ENCODE measurements at places on chromosomes 4 and X. TPM values are rescaled to one million over a fixed set of nuclear protein-coding genes. Genes with fewer than 3 reads are reported as not detected.

DCHS2 gene
- not detected for total RNA-seq

CFAP299 gene
- total RNA-seq, result not detected

STAP1 gene
- total RNA-seq, result not detected

CFAP99 gene
- total RNA-seq, result not detected

DRD5 gene
- total RNA-seq, result not detected

PRSS12 gene
- not detected for total RNA-seq

MAP3K15 gene
- 0.17 TPM for total RNA-seq

USP17L22 gene
- not detected for total RNA-seq

RHOXF2 gene
- total RNA-seq, result not detected

FAM47E gene
- 2.7 TPM for total RNA-seq

DNA sequence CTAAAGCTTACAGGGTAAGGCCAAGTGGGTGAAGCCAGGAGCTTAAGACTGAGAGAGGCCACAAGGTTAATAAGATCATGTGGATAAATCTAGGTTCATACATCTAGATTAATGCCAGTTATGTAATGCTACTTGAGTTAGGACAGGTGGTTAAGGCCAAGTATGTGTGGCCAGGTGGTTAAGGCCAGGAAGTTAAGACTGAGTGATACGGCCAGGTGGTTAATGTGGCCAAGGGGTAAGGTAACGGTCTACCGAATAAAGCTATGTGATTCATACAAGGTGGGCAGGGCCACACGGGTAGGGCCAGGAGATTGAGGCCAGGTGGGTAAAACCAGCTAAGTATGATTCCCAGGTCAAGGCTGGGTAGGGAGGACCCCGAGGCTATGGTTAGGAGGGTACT, 223.0 kb downstream of the TACR3 start:
- no peak for DNase-seq

DNA sequence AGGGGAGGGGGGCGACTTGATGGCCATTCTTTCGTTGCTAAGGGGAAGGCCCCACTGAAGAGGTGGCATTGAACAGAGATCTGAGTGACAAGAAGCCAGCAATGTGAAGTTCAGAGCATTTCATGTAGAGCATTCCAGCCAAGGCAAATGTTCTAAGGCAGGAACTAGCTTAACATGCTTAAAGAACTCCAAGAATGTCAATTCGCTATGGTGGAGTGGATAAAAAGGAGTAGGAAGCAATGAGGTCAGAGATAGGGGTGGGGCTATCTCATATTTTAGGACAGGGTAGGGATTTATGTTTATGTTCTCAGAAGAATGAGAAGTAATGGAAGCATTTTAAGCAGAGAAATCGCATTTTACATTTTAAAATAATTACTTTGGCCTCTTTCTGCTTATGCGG, 130.9 kb downstream of the TTC29 start:
- DNase-seq, result no peak

- DNase-seq, result no peak
Measured at GRCh38 chr4:56235725-56236124, 151.6 kb downstream of the AASDH start.

DNA sequence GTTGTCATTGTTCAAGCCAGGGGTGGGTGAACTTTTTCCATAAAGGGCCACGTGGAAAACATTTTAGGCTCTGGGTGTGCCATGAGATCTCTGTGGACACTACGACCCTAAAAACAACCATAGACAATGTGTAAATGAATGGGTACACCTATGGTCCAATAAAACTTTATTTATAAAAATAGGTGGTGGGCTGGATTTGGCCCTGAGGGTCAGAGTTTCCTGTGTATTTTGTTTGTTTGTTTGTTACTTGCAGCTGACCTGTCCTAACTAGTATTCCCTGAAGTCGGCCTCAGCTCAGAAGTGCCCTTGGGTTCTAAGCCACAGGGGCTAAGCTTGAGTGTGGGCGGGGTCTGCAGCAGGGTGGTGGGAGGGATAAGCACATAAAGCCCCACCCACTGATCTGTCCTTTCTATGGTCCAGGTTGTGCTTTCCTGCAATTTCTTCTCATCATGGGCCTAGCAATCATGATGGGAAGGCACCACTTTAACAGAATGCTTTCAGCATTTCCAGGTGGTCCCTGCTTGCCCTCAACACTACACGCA, 17.2 kb upstream of the DRD5 start:
- DNase-seq, result no peak

DNA sequence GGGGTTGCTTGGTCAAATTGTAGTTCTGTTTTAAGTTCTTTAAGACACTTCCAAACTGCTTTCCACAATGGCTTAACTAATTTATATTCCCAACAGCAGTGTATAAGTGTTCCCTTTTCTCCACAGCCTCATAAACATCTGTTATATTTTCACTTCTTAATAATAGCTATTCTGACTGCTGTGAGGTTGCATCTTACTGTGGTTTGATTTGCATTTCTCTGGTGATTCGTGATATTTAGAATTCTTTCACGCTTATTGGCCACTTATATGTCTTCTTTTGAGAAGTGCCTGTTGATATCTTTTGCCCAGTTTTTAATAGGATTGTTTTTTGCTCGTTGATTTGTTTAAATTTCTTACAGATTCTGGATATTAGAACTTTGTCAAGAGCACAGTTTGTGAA, 278.6 kb upstream of the ITM2A start:
- no peak for DNase-seq

- DNase-seq, result no peak
Measured at GRCh38 chr4:110737931-110738330, 115.1 kb upstream of the PITX2 start.

DNA sequence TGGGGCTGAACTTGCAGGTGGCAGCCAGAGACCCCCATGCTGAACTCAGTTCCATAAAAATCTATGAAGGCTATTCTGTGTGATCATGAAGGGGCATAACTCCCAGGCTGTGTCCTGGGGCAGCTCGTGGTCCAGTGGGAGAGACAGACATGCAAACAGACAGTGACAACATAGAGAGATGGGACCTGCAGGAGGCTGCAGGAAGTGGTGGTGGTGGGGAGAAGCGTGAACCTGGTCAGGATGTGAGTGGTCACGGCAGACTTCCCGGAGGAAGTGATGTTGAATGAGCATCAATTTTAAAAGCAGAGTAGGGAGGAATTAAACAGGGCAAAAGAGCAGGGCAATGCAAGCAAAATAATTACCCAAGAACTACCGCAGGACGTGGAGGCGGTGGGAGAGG, 23.2 kb upstream of the SORCS2 start:
- no peak for DNase-seq

DNA sequence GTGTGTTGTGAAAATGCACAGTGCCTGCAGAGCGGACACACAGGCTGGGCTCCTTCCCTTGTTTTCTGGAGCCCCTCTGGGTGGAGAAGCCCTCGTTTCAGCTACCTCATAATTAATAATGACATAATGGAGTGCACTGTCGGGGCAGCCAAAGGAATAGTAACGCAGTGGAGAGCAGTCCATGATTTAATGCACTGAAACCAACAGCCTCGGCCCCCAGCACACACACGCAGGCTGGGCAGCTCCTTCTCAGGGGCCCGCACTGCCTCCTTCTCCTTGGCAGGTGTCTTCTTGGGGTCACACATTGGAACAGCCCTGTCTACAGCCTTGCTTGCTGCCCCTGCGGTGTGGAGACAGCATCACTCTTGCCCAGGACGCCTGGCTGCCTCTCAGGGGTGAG, 89.2 kb downstream of the DCTD start:
- no peak for DNase-seq

DNA sequence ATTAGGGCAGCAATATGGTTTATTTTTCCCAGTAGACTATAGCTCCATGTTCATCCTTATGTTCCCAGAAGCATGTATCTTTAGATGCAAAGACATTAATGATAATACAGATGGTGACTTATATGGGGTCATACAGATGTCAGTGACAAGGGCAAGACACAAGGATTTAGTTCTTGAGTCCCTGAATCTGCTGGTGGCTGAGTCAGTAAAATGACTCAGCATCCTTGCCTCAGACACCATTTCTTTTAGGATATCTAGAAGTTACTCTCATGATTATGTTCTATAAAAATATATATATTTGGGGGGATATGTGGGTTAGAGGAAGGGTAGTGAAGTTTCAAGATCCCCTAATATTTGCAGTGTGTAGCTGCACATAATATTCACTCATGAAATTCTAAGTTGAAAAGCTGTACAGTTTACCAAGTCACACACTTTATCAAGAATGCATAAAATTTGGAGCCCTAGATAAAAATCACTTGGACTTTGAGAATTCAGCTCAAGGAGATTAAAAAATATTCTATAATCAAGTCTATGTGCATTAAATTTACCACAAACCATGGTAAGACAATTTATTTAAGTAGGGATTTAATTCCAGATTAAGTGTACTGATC, 101.9 kb downstream of the LNX1 start:
- DNase-seq, result no peak

- no peak for DNase-seq
Measured at GRCh38 chr4:26081795-26082498, 167.9 kb downstream of the SMIM20 start.

- no peak for DNase-seq
Measured at GRCh38 chr4:39295784-39296183, 70.4 kb downstream of the RFC1 start.

DNA sequence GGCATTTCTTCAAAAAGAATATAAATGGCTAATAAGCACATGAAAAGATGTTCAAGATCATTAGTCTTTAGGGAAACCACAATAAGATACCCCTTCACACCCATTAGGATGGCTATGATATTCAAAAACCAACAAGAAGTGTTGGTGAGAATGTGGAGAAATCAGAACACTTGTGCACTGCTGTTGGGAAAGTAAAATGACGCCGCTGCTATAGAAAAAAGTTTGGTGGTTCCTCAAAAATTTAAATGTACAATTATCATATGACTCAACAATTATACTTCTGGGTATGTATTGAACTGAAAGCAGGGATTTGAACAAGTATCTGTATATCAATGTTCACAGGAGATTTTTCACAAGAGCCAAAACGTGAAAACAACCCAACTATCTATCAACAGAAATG, 29.4 kb upstream of the NEUROG2 start:
- DNase-seq, result no peak

- DNase-seq, result peak; percentile 68
Measured at GRCh38 chrX:40158036-40158706, 60.4 kb upstream of the BCOR start.

DNA sequence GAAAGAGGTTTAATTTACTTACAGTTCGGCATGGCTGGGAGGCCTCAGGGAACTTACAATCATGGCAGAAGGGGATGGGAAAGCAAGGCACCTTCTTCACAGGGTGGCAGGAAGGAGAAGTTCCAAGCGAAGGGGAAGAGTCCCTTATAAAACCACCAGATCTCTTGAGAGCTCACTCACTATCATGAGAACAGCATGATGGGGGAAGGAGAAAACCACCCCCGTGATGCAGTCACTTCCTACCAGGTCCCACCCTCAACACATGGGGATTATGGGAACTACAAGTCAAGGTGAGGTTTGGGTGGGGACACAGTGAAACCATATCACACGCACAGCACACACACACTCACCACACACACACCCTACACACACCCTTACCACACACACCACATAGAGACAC, 104.3 kb downstream of the DCTD start:
- DNase-seq, result no peak

DNA sequence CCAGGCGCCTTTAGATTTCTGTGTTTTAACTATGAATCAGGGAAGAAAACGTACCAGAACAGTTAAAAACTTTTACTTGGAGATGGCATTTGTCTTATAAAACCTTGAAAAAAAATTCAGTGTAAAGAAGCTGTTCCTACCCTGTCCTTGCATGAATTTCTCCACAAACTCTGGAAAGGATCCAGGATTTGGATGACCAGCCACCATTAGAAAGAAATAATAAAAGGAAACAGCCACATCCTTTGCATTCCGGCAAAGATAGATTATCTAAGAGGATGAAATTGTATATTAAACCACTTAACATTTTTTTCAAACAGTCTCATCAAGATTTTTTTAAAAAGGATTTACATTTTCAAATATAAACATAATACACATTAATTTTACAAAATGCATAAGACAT, 10.6 kb downstream of the SULT1E1 start:
- no peak for DNase-seq

DNA sequence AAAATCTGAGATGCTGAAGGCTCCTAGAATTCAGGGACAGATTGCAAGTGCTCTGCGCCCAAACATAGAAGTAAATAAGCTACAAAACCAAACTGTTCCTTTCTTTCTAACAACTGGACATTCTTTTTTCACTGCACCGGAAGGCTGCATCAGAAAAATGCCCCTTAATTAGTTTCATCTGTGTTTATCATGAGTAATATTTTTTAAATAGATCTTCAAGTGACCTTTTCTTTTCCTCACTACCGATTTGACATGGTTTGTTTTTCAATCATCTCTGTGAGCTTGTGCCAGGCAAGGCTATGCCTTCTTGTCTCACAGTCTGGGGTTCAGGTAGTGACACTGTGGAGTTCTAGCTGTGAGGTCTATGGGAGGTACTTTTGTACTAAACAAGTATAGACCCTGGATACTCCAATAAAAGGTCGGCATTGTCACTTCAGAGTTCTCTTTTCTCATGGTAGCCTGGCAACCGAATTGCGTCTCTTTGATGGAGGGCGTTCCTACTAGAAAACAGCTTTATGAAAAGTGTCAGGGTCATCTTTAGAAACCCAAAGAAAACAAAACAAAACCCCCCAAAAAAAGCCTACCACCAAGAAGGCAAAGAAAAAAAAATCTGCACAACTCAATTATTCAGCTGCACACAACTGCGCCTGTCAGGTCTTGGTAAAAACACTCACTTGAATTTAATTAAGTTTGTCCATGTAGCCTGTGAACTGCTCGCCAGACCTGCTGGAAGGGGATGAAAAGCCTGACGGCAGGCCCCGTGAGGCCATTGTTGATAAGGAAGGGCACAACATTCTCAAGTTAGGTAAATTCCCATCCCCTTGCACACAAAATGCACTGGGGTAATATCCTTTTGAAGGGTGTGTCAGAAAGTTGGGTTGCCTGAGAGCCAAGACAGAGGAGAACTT, 22.8 kb upstream of the ADAMTS3 start:
- DNase-seq, result no peak

GRCh38 chrX:48278958-48279357, 23.8 kb downstream of the SSX1 start:
- DNase-seq, result no peak

GRCh38 chr4:112521123-112522023, 5.4 kb upstream of the NEUROG2 start:
- no peak for DNase-seq

- DNase-seq, result peak; percentile 46
Measured at GRCh38 chr4:85826060-85826678, 351.2 kb downstream of the ARHGAP24 start.

DNA sequence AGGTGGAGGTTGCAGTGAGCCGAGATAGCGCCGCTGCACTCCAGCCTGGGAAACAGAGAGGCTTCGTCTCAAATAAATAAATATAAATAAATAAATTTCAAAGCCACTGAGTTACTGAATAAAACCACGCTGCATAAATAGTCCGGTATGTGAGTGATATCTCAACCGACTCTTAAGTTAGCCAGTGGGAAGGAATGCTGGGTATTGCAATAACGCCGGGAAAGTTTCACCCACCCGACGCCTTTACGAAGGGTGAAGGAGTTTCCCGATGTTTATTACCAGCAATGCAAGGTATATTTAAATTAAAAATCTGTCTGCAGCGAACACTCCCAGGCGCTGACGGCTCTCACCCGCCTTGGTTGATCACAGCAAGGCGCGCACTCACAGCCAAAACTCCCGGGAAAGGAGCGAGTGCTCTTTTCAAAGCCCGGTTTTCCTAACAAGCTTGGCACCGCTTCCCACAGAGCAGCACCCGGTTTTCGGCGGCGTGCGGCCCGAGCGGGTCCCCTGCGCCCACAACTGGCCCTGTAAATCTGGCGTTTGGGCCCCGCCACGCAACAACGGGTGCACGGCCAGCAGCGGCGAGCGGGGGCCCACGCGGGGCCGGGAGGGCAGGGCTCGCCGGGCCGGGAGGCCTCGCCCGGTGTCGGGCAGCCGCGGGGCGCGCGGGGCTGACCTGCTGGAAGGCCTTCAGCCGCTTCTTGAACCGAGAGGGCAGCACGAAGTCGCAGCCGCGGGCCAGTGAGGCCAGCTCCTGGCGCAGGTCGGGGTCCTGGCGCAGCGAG, 13.7 kb downstream of the PPP2R3B start:
- peak; percentile 48 for DNase-seq

Measured in right cardiac atrium (tissue), 5 donors.